K562 (cell line): ENCODE measurements at places on chromosomes 12 and 14.

- no peak for DNase-seq
Measured at GRCh38 chr14:102170061-102170460, 30.4 kb downstream of the WDR20 start.

DNA sequence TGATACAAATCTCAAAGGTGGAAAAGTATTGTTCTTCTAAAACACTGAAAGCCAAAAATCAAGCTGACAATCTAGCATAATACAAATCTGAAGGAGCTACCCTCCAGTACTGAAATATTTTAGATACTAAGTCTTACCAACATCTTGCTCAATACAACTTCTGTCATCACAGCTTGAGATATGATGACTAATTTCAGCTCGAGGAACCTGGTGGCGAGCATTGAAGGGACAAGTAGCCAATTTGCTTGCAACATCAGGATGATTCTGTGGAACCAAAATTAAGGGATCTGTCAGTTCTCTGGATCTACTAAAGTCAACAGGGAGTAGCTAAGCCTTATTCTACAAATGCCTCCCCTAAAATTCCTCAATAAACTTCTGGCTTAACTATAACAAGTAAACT is 10.4 kb downstream of the GTSF1 start:
- DNase-seq, result no peak

DNA sequence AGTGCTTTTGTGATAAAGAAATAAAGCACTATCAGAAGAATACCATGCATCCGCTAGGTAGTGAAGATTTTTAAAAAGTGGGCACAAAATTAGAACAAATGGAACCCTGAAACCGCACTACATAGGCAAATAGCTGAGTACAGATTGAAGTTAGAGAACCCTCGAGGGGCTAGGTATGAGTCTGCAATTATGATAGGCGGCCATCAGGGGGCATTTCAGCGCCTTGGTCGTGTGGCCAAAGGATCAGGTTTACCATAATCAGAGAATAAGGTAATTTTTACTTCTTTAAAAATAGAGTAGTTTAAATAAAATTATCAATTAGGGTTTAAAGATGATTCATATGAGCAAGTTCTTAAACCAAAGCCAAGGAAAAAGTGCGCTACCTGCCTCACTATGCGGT is 129.8 kb downstream of the TMX1 start:
- peak; percentile 11 for DNase-seq

DNA sequence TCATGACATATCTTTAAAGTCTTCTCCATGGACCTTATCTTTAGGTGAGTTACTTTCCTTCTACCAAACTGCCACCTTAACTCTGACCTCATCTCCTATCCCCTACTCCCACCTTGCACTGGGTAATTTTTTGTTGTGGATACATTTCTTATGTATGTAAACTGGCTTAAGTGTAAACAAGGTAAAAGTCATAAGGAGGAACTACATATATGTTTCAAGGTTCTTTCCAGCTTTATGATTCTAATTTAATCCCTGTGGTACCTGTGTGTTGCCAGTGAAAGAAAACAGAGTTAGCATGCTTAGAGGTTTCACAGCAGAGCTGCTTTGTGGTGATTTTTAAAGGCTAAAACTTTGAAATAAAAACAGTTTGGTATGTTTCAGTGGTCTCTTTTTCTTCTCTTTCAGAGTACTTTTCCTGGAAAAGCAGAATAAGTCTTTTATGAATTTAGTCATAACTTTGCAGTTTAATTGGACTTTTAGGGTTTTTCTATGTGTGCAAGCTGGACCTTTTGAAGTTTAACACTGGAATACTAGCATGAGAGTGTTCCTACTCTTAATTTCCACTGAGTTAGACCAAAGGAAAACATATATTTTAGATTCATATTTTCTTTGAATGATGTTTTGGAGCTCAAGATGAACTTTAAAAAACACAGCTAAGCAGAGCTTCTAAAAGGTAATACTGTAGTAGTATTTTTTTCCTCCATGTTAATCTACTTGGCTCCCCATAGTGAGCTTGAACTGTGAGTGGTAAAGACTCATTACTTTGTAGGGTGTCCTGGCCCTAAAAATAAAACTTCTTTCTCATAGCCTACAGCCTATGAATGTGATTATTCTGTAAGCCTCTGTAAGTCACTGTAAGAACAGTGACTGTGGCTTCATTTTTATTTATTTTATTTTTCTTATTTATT is 105.4 kb downstream of the FUT8 start:
- no peak for DNase-seq

- DNase-seq, result no peak
Measured at GRCh38 chr14:59245809-59246295, 57.4 kb downstream of the DAAM1 start.

DNA sequence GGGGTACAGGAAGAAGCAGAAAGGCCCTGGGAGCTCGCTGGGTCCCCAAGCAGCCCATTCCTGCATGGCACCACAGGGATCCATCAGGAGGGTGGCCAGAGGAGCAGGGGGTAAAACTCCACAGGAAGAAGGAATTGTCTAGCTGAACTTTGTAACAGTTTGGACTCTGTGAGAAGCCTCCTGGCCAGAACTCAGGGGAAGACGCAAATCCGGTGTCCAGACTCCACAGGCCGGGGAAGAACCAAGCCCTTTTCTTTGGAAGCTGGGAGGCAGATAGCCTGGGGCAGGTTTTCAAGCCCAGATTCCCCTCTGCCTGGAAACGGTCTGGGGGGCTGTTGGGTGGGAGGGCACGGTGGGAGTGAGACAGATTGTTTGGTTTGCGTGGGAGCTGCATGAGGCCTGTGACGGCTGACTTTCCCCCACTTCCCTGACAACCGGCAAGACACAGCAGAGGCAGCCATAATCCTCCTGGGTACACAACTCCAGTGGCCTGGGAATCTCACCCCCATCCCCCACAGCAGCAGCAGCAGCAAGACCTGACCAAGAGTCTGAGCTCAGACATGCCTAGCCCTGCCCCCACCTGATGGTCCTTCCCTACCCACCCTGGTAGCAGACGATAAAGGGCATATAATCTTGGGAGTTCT is 16.7 kb downstream of the GPHB5 start:
- DNase-seq, result no peak

DNA sequence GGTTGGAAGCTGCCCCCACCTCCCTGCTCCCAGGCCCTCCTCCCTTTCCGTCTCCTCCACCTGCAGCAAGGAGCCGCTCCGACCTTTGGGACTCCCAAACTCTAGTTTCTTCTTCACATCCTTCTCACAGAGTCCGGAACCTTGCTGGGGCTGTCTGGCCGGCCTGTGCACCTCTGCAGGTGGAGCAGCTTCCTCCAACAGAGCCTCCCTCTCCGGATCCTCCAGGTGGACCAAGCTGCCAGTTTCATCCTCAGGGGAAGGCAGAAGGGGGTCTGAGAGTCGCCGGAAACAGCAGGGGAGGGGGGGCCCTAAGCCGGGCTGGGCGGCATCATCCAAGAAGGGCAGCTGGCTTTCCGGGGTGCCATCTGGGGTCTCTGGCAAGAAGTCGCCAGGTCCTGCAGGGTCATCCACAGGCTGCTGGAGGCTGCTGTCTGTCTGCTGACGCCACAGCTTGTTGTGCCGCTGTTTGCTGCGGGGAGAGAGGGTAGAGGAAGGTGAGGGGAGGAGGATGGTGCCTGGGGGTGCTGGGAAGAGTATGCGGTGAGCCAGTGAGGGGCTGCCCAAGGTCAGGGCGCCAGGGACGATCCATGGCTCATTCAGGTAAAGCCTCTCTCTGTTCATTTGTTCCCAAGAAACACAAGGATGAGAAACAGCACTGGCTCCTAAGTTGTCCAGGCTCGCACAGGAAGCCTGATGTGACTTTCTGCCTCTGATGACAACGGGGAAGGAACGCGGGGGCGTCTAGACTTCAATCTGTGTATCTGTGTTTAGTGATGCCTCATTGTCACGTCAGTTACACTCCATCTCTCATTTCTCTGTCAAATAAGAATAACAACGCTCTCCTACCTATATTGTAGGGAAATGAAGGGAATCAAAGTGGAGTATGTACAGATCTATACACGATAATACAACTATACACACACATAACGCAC is 61.3 kb upstream of the CORO1C start:
- DNase-seq, result no peak

- DNase-seq, result no peak
Measured at GRCh38 chr14:83441801-83442200, 1908.1 kb upstream of the SEL1L start.

DNA sequence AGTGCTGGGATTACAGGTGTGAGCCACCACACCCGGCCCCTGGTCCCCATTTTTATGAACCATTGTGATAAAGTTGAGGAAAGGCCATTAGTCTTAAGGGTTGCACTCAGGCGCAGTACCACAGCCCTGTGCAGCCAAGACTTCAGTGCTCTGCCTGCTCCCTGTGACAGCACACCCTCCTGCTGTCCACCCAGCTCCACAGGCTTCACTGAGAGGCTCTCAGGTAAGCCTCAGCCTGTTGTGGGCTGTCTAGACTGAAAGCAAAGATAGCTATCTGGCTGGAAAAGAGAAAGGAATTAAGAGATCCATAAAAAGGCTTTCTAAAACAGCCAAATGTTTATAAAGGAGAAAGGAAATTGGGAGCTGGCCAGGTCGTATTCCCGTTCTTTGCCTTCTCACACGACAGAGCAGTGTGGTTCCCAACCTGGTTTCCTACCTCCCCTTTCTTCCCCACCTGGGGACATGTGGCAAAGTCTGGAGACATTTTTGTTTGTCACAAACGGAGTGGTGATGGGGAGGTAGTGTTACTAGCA is 19.1 kb upstream of the DNM1L start:
- DNase-seq, result no peak

GRCh38 chr12:2387103-2387834 is 334.5 kb downstream of the CACNA1C start:
- DNase-seq, result no peak
